ENCODE measurements at places on chromosomes 1 and 21. TPM values are rescaled to one million over a fixed set of nuclear protein-coding genes. Genes with fewer than 3 reads are reported as not detected.

The MTHFR gene
- 13.5 TPM for total RNA-seq

The AADACL4 gene
- not detected for total RNA-seq

The NKAIN1 gene
- not detected for total RNA-seq

The CATSPERE gene
- 0.24 TPM for total RNA-seq

The S100A7 gene
- not detected for total RNA-seq

Data from CD8-positive, alpha-beta memory T cell (primary cell).